Muscle of leg (tissue), 16 donors: ENCODE measurements at places on chromosomes 5 and 9. TPM values are rescaled to one million over a fixed set of nuclear protein-coding genes. Genes with fewer than 3 reads are reported as not detected.

DNA sequence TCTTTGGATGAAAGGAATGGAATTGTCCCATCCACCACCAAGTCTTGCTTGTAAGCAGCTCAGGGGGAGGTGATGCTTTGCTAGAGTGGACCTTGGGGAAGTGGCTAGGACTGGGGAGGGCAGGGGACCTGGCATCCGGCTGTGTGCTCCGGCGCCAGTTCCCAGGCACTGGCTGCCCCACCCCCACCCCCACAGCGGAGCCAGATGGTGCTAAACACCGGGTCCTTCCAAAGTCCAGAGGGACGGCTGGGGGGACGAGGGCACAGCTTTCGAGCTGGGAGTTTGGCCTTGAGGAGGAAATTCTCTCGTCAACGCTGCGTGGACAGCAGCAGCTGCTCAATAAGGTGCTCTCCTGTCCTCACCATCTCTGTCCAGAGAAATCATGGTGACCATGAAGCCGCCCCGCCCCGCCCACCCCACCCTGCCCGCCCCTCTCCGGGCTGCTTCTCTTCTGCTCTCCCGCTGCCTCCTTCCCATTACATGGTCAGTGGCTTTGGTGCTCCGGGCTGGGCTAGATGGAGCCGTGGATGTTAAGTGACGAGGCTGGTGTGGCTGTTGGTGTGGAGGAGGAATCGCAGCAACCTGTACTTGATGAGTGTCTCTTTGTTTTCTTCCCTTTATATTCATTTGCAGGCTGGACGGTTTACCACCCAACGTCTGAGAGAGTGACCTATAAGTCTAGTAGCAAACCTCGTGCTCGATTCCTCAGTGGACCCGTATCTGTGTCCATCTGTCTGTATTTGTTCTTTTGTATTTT lies 115.7 kb downstream of the WNK2 start:
- DNase-seq: no peak

GRCh38 chr5:146965761-146966659 lies 87.5 kb upstream of the PPP2R2B start:
- DNase-seq: peak; percentile 82

- peak; percentile 98 for DNase-seq
Measured at GRCh38 chr5:39506211-39506610, 81.4 kb upstream of the DAB2 start.

- DNase-seq: no peak
Measured at GRCh38 chr5:115579747-115580173, 22.5 kb downstream of the TICAM2 start.

GRCh38 chr5:10863763-10864383 lies 102.8 kb upstream of the DAP start:
- DNase-seq: peak; percentile 19

DNA sequence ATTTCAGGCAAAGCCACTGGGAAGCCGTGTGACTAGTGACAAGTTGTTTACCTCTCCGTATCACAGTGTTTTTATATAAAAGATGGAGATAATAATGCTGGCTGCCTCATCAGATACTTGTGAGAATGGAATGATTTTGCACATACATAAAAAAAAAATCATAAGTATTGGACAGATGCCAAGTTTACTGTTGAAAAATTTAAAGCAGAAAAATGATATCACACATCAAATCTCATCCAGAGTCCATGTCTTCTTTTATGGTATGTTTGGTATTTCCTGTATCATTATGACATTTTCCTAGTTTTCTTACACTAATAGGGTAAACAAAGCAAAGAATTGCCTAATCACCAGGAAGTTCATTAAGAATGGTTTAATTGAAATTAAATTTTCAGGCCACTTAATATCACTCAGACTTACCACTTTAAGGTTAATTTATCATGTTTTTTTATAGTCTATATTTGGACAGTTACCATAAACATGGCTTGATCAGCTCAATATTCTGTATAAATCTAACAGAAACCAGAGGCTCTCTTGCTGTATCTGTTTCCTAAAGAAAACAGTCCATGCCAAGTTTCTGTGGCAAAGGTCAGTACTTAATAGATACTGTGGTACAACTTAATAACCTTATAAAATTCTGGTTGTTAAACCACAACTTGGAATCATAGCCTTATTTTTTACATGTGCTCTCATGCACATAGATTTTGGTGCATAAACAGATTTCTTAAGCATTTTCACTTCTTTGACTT lies 656.5 kb upstream of the RIOK2 start:
- peak; percentile 37 for DNase-seq

GRCh38 chr9:15211815-15212495 lies 95.1 kb downstream of the TTC39B start:
- peak; percentile 29 for DNase-seq

DNA sequence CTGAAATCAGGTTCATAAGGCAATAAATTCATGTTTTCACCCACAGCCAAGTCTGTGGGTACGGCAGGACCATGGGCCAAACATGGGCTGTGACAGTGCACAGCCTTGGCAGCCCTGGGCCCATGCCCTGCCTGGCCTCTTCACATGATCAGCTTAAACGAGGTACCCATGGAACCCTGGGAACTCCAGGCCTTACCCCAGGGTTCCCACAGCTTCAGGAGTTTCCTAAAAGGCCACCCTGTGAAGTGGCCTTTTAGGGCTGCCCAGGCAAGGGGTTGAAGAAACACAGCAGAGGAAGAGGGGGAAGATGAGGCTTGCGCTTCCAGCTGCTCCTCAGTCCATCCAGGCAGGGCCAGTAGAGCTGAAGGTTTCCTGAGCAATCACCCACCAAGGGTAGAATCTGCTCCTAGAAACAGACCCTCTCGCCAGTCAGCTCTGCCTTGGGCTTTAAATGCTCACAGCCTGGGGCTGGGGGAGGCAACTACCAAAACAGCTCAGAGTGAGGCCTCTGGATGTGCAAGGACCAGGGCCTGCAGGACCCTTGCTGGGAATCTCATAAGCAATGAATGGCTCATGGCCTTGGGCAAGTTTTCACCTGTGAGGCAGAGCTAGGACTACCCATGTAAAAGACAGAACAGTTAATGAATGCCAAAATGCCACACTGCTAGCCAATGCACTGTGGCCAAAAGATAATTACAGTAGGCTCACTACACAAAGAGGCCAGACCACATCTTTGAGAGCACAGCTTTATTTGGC lies 79.3 kb upstream of the LRRTM2 start:
- DNase-seq: no peak

DNA sequence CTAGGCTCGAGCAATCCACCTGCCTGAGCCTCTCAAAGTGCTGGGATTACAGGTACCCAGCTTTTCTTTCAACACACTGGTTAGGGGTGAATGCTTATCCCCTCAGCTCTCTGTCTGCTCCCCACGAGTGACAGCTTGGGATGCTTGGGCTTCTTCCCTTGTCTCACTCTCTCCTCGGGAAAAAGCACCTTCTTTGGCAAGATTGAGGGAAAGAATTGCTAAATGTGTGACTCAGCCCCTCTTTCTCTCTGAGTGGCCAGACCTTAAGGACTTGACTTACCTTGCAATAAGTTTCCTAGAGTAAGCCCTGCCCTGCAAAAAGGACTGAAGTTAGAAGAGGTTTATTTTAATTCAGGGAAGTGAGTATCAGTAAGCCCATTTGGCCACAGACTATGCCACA lies 68.1 kb upstream of the ERBIN start:
- DNase-seq: no peak

DNA sequence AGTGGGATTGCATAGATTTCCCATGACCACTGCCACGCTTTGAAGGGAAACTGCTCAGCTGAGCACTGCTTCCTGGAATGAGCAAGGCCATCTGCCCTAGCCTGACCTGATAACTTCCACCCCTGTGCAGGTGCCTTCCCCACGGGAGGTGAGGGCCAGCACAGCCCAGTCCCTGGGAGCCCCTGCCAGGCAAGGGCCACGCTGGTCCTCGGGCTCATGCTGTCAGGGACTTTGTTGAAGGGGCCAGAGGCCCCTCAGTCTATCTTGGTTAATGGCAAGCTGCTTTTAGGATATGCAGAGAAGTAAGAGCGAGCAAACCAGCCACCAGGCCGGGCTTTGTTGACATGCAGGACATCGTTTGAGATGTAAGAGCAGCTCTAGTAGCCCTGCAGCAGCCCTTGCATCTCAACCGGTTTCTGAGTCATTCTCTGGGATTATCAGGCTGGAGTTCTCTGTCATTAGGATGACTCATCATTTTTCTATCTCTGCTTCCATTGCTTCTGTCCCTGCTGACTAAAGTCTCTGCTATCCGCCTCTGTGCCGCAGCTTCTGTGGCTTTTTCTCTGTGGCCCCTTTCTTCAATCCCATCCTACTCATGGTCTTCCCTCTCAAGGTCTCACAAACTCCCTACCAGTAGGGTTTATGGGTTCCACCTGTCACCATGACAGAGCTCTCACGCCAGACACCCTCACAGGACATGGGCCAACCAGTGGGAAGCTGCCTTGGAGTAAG lies 30.6 kb upstream of the IQGAP2 start:
- DNase-seq: no peak

DNA sequence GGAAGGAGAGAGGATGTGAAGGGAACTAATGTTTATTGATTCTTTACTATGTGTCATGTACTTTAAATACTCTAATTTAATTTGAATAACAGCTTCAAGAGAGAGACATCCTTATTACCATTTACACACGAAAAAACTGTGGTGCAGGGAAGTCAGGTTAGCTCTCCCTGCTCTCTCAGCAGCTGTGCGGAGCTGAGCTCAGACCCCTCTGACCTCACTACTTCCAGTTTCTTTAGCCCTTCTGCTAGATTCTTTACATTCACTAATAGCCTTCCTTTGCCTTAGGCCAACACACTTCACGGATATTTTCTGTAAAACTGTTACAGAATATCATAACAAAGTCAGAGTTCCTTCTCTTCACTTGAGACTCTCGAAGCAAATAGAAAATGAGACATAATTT lies 131.3 kb upstream of the ARRDC3 start:
- DNase-seq: no peak

DNA sequence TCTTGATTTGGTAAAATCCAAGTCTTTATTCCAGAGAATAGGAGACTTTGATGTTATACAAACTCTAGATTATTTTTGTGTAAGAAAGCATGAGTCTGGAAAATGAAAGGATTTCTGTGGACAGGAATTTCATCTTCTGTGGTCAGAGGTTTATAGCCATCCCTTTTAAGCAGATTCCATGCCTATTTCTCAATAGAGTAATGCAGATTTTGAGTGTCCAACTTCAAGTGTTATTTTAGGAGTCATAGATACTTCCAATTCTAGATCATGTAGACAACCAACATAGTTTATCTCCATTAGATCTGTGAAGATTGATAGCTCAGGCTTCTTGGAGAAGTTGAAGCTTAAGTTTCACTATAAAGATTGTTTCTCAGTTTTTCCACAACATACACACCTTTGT lies 379.7 kb downstream of the PSAT1 start:
- no peak for DNase-seq

DNA sequence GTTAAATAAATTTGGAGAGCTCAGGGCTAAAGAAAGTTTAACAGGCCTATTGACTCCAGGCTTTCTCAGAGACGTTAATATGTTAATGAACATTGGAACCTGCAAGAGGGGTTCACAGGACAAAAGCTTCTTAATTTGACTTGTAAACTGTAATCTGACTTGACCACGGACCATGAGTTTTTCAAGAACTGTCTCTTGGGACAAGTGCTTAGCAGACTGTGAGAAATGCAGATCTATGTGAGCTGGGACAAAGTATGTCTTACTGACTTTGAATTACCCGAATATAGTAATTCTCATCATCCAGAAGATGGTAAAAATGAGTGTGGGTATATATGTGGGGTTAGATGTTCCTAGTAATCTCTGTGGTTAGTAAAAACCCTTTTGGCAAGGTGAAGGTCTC lies 186.6 kb downstream of the ATP10B start:
- no peak for DNase-seq

GRCh38 chr5:175363300-175363699 lies 80.7 kb downstream of the DRD1 start:
- no peak for DNase-seq

DNA sequence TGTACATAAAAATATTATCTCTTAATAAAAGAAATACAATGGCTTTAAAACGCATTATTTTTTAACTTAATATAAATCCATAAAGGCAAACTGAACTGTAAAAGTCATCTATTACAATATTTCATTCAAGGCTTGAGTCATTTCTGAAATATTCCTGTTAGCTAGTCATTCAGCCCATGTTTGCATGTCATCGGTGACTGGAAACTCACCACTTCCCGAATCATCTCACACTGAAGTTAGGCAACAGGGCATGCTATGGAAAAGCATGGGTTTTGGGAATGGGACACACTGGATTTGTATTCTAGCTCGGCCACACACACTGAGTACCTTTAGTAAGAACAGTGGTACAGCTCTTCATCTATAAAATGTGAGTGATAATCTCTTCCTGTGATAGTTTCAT lies 691.1 kb upstream of the C9orf72 start:
- no peak for DNase-seq

- DNase-seq: no peak
Measured at GRCh38 chr9:76512826-76513225, 53.8 kb downstream of the GCNT1 start.

DNA sequence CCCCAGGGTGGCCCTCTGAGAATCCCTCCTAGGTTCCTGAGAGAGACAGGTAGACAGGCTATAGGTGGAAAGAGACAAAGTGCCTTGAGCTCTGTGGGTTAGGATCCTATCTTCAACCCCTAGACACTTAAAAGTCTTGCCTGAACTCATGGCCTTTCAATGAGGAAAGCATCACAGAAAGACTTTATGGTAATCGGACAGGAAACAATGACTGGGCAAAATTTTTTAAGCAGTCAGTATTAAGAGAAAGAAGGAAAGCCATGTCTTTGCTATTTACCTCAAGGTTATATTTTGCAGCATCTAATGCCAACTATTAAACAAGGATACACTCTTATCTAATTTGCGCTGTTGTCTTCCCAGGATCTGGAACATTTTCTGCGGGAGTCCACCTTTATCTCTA lies 93.2 kb downstream of the PCSK1 start:
- DNase-seq: no peak

- DNase-seq: peak; percentile 30
Measured at GRCh38 chr5:143896966-143897365, 85.0 kb downstream of the HMHB1 start.

DNA sequence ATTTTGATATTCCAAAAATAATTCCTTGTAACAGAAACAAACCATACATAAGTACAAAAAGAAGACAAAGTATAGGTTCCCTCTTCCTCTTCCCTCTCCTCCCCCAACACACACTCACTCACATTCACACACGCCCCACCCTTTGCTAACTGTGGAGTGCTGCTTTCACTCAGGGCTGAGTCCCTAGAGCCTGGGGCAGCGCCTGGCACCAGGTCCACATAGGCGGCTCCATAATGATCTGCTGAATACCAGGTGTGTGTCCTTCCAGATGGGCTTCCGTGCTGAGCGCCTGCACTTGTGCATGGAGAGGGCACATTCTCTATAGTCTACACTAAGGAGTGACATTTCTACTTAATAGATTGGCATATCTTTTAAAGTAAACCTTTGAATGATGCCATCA lies 3.7 kb downstream of the SEMA4D start:
- no peak for DNase-seq

DNA sequence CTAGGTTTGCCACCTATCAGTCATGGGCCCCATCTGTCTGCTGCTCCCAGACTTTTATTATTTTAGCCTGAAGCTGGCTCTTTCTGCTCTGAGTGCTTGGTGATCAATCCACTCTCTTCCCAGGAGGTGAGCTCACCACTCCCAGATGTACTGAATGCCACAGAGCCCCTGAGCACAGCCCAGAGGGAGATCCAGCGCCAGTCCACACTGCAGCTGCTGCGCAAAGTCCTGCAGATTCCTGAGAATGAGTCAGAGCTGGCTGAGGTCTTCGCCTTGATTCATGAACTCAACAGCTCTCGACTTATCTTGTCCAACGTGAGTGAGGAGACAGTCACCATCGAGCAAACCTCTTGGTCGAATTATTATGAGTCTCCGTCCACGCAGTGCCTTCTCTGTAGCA lies 36.0 kb downstream of the HMGXB3 start:
- peak; percentile 65 for DNase-seq

The NEUROG1 gene
- not detected for total RNA-seq

The NR6A1 gene
- 0.58 TPM for total RNA-seq

The MAPKAP1 gene
- total RNA-seq: 47.3 TPM
